Left colon (tissue), 2 donors: ENCODE measurements at places on chromosomes 11 and 22.

- DNase-seq, result no peak
These were observed 128.3 kb upstream of the CSNK2A3 start for GRCh38 chr11:11481371-11481770.

GRCh38 chr11:26276798-26277424 lies 55.0 kb upstream of the ANO3 start:
- peak; percentile 45 for DNase-seq

DNA sequence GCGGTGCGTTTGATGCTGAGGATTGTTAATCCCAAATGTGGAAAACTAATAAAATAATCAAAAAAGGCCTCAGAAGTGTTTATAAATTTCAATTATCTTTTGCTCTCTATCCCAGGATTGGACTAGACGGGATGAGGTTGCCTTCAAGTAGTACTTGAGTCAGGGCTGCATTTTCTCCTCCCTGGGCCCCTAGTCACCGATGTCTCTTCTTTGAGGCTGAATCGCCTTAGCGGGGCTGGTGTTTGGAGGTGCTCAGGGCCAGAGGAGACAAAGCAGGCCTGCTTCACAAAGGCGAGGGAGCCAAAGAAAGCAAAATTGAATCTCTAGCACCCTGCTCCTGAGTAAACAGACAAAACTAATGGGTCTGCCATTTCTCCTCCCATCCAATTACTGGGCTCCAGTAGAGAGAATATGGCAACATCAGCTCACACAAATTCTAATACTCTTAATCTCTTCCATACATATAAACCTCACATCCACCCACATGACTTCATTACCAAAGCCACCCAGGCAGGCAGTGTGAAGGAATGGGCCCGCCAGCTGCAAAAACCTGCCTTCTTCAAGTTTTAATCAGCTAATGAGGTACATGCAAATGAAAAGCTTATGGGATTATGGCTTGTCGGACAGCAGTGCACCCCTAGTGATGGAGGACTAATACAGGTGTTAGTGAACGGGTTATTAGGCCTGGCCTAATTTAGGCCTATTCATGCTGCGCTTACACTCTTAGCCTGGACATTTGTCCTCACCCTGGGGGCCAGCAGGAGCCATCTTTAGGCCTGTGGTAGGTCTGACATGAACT lies 52.7 kb upstream of the HTATIP2 start:
- DNase-seq, result no peak

- no peak for DNase-seq
These were observed 6.6 kb upstream of the SSTR3 start for GRCh38 chr22:37218771-37219411.

GRCh38 chr11:83255366-83255765 lies 30.8 kb downstream of the CCDC90B start:
- DNase-seq, result no peak

DNA sequence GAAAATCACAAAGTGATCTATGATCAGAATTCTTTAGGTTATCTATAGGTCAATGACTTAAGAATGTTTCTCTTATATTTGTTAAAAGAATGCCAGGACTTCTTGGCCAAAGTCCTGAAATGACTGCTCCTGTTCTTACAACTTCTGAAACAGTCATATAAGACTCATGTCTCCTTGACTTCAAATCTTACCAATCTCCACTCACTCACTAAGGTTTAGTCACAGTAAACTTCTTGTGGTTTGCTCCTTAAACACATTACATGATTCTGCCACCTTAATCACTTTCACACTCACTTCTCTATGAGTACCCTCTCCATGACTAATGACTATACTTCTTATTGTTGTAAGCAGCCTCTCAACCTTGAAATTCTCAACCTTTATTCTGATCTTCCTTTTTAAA lies 648.7 kb upstream of the CCDC179 start:
- no peak for DNase-seq

GRCh38 chr11:58301576-58301975 lies 33.5 kb upstream of the OR10W1 start:
- DNase-seq, result no peak

DNA sequence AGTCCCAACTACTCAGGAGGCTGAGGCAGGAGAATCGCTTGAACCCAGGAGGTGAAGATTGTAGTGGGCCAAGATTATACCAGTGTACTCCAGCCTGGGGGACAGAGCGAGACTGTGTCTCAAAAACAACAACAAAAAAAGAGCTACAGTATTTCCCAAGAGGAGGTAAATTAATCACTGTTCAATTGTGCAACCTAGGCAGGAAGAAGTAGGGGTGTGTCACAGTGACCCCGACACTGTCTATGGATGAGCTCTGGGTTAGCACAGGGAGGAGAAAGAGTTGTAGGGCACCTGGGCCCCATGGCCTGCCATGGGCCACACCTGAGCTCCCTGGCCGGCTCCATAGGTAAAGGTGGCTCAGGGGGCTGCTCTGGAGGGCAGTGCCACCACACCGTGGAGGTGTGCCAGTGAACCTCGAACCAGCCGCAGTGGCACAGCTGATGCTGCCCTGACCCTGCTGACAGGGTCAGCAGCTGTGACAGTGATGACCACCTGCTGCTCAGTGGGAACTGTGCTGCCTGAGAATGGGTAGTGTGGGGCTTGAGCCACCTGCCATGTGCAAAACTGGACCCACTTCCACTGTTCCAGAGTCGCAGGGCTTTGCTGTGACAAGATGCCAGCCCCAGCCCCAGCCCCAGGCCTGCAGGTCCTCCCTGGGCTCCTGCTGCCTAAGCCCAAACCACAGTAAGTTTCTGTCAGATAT lies 84.0 kb upstream of the PITPNB start:
- DNase-seq, result no peak

GRCh38 chr11:111001986-111002611 lies 243.4 kb upstream of the POU2AF2 start:
- no peak for DNase-seq

DNA sequence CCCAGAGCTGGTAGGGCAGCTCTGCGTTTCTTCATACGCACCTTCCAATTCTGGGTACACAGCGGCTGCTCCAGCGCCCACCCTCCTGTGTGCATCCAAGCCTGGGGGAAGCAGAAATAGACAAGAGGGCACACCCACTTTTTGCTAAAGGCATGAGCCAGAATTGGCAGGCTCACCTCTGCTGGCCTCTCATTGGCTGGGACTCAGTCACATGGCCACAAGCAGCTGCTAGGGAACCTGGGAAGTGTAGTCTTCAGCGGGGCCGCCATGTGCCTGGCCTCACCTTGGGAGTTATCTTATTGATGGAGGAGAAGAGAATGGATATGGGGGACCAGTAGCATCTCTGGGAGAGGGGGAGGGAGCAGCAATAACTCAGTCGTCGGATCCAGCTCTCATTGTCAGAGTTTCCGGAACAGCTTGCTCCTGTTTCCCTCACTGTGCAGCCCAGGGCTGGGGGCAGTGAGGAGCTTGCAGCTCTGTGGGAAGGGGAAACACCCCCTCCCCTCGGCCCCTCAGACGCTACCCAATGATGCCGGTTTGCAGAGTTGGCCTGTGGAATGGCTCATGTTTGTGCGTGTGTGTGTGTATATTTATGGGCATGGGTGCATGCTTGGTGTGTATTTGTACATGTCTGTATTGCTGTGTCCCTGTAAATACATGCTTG lies 11.8 kb upstream of the MIEF1 start:
- peak; percentile 75 for DNase-seq

DNA sequence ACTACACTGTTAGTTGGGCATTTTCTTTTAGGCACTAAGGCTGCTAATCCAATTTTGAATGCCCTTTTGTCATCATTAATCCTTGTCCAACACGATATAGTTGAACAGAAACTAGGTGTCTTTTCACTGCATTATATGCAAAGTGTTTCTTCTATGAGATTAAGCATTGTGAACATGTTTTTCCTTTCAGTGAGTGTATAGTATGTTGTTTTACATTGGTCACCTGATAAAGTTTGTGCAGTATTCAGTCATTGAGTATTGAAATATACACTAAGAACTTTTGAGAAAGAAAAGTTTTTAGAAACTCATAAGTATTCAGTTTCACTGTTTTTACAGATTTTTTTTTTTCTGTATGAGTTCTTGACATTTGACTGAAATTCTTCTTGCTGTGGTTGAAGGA lies 59.0 kb downstream of the ZC3H12C start:
- no peak for DNase-seq

DNA sequence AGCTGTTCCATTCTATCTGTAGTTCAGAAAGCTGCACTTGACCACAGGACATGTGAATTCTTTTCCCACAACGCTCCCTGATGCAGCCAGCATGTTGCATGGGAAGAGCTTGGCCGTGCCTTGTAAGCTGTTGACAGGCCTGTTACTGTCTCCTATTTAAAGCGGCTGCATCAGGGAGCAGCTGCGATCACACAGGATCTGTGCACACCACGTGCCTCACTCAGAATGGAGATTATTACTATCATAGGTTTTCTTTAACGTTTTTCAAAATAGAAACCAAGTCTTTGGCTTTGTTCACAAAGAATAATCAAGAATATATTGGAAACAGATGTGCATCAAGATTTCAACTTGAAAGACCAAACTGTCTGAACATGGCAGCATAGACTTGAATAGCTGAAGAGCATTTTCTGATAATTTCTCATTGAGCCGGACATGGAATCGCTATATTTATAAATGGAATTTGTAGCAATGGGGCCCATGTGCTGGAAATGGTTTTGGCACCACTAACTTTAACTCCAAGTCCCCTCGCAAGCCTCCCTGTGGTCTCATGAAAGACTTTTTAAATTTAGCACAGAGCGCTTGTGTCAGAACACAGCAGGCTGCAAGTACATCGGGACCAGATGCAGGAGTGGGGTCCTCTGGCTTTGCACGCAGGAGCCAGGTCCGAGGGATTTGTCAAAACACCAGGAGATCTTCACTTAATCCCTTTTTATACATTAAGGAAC lies 40.8 kb upstream of the MYO18B start:
- DNase-seq, result no peak

GRCh38 chr22:30553971-30554370 lies 7.4 kb upstream of the SEC14L6 start:
- no peak for DNase-seq

GRCh38 chr11:75836417-75836816 lies 21.4 kb downstream of the UVRAG start:
- no peak for DNase-seq

DNA sequence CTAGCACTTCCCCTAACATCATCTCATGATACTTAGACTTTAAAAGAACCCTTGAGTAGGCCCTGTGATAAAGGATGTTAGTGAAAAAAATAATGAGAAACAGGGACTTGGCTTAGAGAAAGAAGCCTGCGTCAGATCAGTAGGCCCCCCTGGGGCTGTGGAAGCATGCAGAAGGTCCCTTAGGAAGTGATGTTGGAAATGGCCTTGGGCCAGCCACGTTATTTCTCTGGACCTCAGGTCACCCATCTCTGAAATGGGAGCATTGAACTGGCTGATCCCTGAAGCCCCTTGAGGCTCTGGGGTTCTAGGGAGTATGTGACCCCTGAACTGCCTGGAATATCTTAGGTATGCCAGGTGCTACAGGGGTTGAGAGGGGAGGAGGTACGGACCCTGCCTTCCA lies 40.2 kb downstream of the MCM5 start:
- DNase-seq, result no peak

DNA sequence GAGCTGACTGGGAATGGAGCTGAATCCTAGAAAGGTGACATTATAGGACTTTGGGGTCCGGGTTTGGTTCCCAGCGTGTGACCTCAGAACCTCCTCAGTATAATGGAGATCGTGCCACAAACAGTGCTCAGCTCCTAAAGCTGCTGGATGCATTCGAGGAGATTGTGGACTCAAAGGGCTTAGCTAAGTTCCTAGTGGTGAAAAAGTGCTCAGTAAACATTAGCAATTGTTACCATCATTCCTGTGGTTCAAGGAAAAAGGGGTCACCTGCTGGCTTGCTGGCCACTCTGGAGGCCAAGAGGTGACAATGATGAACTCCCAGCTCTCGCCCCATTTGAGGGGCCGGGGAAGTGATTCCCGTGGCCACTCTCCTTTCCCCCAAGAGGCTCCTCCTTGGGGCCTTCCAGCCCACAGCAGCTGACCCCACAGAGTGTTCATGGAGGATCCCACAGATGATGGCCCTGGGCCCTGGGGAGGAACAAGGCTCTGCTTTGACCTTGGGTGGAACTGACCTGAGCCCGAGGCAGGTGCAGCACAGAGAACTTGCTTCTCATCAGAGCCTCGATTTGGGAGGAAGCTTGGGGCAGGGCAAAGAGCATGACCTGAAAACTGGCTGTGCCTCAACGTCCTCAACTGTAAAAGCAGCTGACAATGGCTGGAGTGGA lies 40.1 kb downstream of the TRIM29 start:
- no peak for DNase-seq

DNA sequence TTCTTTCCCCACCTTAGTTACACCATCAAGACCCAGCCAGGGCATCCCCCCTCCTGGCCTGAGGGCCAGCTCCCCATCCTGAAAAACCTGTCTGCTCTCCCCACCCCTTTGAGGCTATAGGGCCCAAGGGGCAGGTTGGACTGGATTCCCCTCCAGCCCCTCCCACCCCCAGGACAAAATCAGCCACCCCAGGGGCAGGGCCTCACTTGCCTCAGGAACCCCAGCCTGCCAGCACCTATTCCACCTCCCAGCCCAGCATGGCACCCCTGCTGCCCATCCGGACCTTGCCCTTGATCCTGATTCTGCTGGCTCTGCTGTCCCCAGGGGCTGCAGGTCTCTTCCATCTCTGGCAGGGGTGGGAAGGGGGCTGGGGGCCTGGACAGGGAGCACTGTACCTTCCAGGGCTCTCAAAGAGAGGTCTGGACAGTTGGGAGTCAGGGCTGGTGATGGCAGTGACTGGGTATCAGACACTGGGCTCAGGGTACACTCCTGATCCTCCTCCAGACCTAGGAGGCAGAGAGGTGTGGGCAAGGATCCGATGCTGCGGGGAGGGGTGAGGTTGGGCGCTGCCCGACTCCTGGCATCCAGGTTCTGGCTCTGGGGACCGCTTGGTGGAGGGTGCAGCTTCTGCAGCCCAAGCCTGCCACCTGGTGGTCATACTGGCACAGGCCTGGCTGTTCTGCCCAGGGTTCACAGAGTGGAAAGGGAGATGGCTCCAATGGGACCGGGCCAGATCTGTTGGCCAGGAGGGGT lies at the start of gene UPK2:
TSS of gene UPK2 (plus strand) at position 205 of the 753 bp plus-strand sequence. CDS start at position 258, 53 bp downstream.
- DNase-seq, result peak; percentile 94
